Stimulated activated CD8-positive, alpha-beta memory T cell treated with anti-CD3 and anti-CD28 coated beads, Interleukin-7, amount 100 ng/mL, for 48 hours (primary cell): ENCODE measurements at places on chromosomes 3 and 15.

GRCh38 chr3:172145031-172145686, 105.8 kb downstream of the FNDC3B start:
- no peak for DNase-seq

- no peak for DNase-seq
These were observed 35.5 kb downstream of the EOMES start for GRCh38 chr3:27686642-27687041.

DNA sequence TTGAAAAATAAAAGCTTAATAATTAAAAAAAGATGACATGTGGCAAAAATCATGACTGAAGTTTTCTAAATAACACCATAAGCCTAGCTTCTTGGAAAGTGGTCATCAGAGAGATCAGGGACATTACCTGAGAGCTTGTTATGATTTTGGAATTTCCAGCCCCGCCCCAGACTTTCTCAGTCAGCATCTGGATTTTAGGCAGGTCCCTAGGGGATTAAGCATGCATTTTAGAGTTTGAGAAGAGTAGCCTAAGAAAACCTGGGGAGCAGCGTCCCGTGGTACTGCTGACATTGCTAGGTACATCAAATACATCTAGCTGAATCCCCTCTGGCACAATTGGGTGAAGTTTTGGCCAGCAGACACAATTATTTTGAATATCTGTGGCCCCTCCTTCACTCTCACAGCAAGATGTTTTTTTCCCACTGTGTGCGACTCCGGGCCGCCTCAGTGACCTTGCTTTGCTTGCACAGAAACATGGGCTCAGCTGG, 58.7 kb upstream of the MEF2A start:
- no peak for DNase-seq

GRCh38 chr15:47870956-47871625, 153.8 kb downstream of the SEMA6D start:
- no peak for DNase-seq

DNA sequence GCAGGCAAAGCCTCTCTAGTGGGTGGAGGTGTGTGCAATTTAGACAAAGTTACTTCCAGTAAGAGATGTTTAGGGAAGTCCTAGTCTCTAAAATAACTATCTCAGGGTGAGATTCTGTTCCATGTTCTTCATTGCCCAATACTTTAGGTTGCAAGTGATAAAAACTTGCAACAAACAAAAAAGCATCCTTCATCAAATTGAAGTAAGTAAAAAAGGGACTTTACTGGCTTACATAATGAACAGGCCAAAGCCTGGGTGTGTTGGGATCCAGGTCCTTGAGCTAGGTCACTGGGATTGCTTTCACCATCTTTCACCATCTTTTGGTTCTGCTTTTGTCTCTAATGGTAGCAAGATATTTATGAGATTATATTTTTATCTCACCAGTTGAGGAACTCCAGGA, 38.3 kb downstream of the CX3CR1 start:
- DNase-seq: no peak

DNA sequence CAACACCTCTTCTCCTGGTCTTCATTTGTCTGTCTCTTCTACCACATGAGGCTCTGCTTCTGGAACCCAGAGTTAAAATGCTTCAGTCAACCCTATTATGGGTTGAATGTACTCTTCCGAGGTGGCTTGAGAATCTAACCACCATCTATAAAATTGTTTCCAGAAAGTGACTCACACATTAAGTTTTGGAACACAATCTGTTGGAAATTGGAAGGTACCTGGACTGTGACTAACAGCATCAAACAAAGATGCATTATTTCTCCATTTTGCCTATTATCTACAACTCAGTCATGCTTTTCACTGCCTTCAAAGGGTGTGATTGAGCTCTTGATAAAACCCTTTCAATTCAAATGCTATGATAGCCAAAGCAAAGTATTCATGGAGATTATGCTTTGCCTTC, 499.0 kb upstream of the SEMA6D start:
- no peak for DNase-seq

DNA sequence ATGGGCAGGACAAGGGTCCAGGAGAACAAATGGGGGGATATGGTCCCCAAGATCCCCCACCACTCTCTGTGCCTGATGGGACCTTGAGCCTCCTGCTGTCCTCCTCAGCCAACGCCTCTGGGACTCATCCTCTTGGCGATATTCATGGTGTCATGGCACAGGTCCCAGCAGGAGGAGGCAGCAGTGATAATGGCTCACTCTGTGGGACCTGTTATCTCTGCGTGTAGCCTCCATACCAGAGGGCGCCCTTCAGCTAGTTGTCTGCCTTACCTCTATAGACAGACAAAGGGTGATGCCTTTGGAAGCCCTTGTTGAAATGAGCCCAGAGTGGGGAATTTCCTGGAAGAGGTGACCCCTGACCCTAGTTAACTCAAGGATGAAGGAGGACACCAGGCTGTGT, 7.4 kb downstream of the ZBTB47 start:
- no peak for DNase-seq

- DNase-seq: no peak
These were observed 133.7 kb downstream of the THRB start for GRCh38 chr3:24360957-24361356.

GRCh38 chr3:106963442-106963841, 413.8 kb upstream of the CCDC54 start:
- DNase-seq: no peak

DNA sequence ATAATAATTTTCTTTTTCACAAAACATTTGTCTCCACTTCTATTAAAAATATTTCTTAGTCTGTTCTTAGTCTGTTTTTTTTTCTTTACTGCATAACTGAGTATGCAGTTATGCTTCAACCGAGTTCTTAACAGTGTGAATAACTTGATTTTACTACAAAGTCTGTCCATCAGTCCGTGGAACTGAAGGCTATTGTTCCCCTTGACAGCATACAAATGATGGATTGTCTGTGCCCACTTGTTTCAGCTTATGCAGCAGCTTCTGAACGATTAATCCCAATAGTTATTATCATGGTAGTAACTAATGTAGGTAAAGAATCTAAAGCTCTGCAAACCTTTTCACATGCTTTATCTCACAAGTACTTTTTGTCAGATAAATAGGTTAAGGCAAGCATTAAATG, 150.7 kb downstream of the SSR3 start:
- DNase-seq: no peak

DNA sequence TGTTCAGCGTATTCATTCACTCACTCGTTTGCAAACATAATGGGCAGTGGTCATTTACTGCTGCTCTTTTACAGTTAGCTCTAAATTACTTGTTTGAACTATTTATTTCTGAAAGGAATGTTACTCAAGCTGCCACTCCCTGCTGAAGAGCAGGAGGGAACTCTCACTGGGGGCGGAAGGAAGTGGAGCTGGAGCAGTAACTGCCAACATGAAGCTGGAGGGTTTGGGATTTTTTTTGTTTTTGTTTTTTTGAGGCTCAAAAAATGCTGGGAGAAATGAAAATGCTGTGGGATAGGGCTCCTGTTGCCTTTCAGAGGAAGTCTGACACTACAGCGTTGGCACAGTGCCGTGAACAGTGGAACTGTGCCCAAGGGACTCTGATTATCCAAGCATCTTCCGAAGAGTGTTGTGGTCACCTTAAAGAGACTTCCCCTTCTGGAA, 44.1 kb downstream of the SENP2 start:
- DNase-seq: no peak

GRCh38 chr3:168138421-168138820, 42.7 kb upstream of the GOLIM4 start:
- no peak for DNase-seq

DNA sequence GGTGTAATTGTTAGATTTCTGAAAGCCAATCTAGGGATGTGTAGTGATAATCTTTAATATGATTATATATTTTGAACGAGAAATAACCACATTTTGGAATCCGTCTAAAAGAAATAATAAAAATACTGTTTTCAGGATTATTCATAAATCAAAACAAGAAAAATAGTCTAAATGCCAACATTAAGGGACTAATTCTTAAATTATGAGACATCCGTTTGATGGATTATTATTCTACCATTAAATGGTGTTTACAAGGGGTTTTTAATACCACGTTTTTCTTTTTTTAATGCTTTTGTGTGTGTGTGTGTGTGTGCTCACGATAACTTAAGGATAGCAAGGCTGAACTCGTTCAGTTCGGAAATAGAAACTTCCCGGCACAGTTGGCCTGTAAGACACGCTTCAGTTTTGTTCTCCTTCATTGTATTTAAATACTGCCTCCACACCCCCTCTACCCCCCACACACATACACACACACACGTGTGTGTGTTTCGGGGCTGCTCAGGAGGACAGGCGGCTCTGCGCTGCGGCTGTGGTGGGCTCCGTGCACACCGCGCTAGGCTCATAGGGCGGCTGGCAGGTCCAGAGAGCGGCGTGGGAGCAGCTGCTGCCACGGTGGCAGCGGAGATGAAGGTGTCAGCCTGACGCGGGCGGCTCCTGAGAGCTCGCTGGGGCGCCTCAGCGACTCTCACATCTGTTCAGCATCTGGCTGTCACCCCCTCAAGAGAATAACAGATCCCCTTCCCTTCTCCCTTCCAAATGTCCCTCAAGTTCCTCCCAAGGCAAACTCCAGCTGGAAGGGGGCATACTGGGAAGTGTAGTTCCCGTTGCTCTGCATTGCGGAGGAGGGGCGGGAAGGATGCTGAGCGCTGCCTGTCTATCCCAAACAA, 23.0 kb upstream of the ANP32A start:
- no peak for DNase-seq

GRCh38 chr3:177419904-177420601, 222.8 kb upstream of the TBL1XR1 start:
- DNase-seq: no peak

DNA sequence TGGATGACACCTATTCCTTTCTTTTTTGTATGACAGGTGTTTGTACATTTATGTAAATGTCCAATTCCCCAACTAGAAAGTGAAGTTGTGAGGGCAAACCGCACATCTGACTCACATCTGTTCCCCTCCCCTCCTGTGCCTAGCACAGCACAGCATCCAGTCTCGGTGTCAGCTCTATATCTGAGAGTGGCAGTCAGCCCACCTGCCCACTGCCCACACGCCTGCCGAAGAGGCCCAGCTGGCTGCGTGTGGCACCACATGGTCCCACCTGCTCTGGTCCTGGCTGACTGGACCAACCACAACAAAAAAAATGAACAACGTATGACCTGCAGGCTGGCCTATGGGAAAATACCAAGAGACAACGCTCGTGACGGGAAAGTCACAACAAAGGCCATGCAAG, 62.8 kb downstream of the XXYLT1 start:
- DNase-seq: no peak

- DNase-seq: no peak
These were observed 236.8 kb downstream of the OPA1 start for GRCh38 chr3:193829781-193830180.

DNA sequence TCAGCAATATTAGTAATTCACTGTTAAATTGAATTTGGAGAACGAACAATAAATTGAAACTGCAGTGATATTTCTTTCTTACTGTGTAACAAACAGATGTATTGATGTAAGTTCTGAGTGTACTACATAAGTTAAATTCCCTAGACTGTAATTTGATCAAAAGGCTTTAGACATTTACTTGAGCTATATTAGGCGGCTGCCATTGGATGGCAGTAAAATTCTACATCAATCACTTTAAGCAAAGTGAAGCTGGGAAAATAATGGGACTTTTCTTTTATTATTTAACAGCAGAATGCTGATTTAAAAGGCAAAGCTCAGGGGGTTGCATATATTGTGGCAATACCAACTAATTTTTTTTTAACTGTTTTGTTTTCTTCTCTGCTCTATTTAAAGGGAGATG, 212.6 kb upstream of the PLSCR5 start:
- DNase-seq: no peak

DNA sequence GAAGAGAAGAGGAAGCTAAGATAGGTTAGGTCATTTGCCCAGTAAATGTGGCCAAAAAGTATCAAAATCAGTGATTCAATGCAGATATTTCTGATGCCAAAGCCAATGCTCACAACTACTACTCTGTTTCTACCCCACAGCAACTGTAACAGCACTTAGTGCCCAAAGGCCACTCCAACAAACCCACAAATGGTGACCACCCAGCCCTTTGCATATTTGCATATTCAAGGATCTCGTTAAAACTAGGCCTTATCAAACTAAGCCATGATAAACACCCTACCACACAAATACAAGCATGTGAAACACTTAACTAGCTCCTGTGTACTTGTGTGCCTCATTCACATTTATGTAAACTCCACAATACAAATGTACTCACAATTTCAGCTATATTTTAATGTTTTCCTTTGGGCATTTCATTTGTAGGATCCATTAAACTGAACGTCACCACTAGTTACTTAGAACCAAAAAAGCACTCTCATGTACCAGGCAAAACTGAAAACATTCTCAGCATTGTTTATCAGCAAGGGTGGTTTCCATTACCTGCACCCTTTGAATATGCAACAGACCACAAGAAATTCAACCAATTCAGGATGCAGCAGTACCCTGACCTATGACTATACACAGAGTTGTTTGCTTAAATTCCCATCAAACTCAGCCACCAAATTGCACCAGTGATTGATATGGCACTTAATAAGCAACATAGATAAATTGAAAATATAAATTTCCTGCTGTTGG, 111.2 kb upstream of the STT3B start:
- DNase-seq: no peak

GRCh38 chr3:123338620-123339061, 110.2 kb downstream of the ADCY5 start:
- no peak for DNase-seq

DNA sequence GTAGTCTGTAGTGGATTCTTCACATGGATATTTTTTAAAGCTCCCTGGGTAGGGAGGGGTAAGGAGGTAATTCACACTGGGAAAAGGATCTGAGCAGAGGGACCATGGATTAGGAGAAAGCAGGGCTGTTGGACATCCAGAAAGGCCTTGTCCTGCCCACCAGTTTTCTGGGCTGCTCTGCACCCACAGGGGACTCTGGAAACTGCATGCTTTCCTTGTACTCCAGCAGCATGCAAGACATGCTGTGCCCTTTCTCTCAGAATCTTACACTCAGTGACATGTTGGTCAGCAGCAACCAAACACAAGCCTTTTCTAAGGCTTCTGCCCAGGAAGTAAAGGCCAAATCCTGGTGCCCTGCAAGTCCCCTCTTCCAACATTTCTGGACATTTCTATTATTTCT, 2.5 kb upstream of the FBN1 start:
- no peak for DNase-seq

DNA sequence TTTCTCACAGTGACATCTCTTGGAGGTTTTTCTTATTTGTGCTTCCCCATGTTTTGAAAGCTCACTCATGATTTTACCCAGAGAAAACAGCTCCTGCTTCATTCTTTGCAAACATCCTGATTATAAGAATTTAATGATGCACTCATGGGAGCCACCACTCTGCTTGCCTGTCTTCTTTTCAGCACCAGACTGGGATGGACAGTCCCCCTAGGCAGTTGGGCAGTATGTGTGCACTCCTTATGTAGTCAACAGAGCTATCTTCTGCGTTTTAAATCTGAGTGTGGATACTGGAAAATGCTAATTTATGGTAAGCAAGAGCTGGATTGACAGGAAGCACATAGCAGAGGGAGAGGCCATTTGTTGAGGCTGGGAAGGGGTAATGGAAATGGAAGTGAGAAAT, 276.1 kb downstream of the AGBL1 start:
- DNase-seq: no peak

GRCh38 chr15:62940755-62941361, 101.7 kb upstream of the TPM1 start:
- no peak for DNase-seq

GRCh38 chr3:113212150-113212843, 940 bp downstream of the BOC start:
- DNase-seq: no peak
